RPMI7951 (cell line): ENCODE measurements at places on chromosomes 1 and 21. TPM values are rescaled to one million over a fixed set of nuclear protein-coding genes. Genes with fewer than 3 reads are reported as not detected.

GRCh38 chr1:8631163-8631562, 186.3 kb downstream of the RERE start:
- DNase-seq, result no peak

- DNase-seq, result no peak
Measured at GRCh38 chr1:7589080-7589735, 181.9 kb upstream of the VAMP3 start.

DNA sequence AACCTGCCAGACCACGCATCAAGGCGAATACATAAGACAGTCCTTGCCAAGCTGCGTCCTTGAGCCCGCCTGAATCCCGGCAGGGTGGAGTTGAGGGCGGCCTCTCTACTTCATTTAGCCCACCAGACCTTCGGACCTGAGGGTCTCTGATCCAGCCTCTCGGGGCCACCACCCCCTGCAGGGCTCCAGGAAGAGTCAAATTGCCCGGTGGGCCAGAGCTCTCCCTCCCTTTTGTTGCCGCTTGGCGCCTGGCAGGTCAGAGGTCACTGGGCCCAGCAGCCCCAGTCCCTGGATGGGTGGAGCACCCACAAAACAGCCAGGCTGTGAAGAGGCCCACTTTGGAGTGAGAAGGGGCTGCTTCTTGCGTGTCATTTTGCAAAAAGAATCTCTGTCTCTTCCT, 9.0 kb downstream of the GNG4 start:
- no peak for DNase-seq

GRCh38 chr21:40021558-40022351, 154.5 kb downstream of the PCP4 start:
- DNase-seq, result no peak

HMGCS2 gene
- total RNA-seq, result not detected in 2 replicates

UAP1 gene
- total RNA-seq, result 74.6 and 79.7 TPM in 2 replicates
